ENCODE measurements at places on chromosomes 4 and X. TPM values are rescaled to one million over a fixed set of nuclear protein-coding genes. Genes with fewer than 3 reads are reported as not detected.

DNA sequence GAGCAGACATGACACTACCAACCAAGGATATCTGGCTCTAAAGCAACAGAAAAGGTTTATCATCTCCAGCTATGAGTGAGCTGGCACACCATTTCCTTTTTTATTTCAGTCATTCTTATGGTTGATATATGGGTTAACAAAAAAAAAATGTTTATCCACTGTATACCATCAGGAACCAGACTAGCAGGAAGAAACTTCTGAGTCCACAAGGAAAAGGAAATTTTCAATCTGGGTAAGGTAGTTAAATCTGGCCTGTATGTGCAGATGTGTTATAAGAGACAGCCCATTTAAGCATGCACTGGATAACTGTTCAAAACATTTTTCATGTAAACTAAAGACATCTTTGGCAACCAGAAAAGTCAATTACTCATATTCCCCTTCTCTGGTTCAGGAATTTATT, 35.0 kb downstream of the AMMECR1 start:
- no peak for DNase-seq

DNA sequence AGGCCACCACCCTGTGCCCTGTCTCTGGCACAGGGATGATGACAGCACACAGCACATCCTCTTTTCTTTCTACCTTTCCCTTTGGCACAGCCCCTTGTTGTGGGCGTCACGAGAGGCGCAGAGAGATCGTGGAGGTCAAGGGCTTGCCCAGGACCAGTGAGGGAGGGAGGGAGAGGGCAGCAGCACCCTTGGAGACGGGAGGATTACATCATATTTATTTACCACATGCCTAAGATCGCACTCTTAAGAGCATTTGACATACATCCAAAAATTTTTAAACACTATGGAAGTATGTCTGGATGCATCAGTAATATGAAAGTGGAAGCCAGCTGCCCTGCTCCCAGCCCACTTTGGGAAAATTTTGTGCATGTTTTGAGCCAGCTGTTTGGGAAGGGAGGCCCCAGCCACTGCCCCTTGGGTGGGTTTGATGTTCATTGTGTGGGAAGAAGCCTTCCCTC, 12.7 kb downstream of the WFS1 start:
- no peak for DNase-seq

DNA sequence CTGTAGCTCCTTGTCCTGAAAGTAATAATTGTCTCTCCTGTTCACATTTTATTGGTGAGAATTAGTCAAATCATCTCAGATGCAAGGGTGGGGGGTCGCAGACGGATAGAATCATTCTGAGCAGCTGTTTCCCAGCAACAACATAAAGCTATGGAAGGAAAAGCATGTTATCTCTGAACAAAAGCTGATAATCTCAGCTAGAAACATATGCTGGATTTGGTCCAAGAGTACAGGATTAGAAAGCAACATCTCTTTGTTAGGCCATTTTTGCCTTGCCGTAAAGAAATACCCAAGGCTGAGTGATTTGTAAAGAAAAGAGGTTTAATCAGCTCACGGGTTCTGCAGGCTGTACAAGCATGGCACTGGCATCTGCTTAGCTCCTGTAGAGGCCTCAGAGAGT, 472.8 kb upstream of the BOD1L1 start:
- DNase-seq: no peak

DNA sequence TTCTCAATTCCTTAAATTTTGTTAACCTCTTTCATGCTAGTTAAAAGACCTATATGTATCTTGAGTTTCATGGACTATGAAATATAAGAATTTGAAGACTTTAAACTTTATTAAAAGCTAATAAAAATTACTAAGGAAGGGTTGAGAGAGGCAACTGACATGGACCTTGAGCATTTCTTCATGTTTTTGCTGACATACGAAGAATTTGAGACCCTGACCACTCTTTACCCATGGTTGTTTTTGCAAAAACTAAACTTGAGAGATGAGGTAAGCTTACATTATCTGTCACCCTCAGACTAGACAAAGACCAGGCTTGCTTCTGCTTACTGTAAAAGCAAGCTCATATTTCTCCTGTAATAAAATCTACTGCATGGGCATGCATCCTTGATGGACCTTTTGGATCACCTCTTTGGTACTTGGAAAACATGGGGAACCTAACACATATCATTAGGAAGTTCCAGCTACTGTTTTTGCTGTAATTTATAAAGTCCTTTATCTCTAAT, 338.2 kb upstream of the PABPC4L start:
- no peak for DNase-seq

DNA sequence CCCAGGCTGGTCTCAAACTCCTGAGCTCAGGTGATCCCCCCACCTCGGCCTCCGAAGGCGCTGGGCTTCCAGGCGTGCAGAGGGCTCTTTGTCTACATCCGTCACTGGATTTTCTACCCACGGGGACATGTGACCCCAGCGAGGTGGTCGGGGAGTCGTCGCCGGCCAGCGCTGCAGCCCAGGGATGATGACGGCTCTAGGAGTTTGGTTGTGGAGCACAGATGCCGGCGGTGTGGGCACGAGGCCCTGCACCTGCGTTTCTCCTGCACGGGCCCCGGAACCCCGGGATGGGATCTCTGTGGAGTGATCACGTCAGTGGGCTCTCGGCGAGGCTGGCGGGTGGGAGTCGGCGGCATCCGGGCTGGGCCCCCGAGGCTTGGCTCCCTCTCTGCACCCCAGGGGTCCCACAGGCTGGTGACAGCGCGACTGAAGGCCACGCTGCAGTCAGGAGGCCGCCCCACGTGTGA, 9.1 kb upstream of the GTPBP6 start:
- DNase-seq: peak; percentile 77

DNA sequence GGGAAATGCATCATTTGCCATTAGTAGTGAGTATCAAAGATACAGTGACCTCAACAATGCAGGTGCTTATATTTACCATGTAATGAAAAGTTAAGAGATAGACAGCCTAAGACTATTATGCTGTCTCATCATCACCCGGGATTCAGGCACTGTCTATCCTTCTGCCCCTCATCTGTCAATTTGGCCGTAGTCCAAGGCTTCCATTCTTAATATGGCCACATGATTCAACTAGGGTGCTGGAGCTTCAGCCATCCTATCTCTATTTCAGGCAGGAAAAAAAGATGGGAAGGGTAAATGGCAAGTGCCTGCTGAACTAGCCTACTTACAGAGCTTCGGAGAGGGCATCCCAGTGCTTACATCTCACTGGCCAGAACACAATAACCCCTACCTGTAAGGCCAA, 196.7 kb upstream of the LNX1 start:
- no peak for DNase-seq

DNA sequence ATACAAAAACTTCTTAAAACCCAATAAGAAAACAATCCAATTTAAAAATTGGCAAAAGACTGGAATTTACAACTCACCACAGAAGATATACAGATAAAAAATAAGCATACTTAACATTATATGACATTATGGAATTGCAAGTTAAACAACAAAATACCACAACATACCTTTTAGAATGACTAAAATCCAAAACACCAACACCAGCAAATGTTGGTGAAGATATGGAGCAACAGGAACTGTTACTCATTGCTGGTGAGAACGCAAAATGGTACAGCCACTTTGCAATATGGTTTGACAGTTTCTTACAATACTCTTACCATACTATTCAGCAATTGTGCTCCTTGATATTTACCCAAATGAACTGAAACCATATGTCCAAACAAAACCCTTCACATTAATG, 112.4 kb downstream of the ADGRL3 start:
- DNase-seq: no peak

DNA sequence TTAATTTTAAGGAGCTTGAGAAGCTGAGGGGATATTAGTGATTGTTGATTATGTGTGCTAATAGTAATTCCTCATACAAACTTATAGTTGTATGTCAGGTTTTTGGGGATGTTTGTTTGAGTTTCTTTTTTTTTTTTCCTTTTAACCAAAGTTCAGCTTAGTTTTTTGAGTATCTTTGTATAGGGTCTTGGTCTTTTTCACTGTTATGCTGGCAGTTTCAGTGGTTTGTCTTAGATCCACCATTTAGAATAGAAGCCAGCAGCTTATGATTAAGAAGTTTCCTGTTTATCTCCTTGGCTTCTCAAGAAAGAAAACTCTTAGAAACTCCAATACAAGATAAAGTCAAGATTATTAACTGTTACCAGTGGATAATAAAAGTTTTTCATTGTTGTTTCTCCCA, 16.1 kb downstream of the CPEB2 start:
- DNase-seq: no peak

GRCh38 chr4:73866246-73866645, 2.9 kb upstream of the CXCL1 start:
- DNase-seq: no peak

DNA sequence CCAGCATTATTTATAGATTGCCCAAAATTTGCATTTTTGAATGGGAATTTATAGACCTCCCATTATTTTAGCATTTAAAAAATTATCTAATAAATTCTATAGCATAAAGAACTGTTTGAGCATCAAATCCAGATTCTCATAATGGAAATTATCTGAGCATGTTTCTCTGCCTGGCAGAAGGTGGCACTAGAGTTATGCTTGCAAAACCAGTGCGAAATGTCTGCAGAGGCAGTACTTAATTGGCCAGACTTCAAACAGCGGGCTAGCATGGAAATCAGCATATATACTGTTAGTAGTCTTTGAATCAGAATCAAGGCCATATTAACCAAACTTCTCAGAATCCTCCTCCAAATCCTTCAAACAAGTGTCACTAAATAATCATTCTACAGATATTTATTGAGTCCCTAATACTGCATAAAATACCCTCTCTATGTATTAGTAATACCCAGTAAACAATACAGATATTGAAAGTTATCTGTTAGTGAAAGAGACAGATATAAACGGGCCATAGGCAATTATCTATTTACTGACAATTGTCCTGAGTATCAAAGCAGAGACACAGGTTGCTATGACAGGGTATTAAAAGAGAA, 78.7 kb upstream of the DCLK2 start:
- no peak for DNase-seq

GRCh38 chr4:4677556-4678522, 136.0 kb upstream of the STX18 start:
- no peak for DNase-seq

DNA sequence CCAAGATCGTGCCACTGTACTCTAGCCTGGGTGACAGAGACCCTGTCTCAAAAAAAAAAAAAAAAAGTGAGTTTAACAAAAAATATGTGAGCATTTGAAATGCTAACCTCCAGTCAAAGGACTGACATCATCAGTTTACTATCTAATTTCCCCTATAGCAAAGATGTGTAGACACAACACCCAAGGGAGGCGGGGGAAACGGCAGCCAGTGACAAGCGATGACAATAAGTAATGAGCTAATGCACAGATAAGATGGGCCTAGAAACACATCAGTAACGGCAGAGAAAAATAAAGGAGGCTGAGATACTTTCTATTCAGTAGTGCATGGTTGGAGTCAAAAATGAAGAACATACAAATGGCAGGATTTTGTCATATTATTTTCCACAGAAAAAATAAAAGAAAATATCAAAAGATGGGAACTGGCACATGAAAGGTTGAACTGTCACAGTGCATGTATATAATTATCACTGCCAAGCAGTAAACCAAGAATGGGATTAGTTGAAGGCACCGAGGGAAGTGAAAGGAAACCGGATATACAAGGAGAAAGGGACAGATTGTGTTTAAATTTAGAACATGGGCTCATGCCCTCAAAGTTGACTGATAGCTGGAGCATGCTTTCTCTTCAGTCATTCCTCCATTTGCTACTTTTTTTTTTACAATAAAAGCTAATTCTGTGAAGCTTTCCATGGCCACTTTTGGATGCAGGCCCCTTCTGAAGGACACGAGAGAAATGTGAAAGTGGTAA, 41.8 kb downstream of the IGFBP7 start:
- no peak for DNase-seq

GRCh38 chrX:133838761-133839676, 146.4 kb downstream of the GPC3 start:
- DNase-seq: no peak

DNA sequence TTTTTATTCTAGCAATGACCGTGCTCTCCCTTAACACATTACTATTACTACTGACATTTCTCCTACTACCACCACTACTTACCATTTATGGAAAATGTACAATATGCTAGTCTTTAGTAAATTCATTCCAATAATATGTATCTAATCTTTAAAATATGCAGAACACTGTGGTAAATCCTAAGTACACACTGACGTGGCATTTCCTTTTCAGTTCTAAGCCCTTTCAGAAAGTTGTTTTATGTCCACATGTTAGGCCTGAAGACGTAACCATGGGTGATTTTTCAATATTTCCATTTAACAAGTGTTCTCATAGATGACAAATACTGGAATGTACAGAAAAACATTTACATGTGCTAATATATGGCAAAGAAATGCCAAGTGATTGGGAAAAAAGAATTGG, 268.6 kb upstream of the SLIT2 start:
- no peak for DNase-seq

GRCh38 chr4:16289897-16290554, 63.8 kb upstream of the TAPT1 start:
- DNase-seq: no peak

DNA sequence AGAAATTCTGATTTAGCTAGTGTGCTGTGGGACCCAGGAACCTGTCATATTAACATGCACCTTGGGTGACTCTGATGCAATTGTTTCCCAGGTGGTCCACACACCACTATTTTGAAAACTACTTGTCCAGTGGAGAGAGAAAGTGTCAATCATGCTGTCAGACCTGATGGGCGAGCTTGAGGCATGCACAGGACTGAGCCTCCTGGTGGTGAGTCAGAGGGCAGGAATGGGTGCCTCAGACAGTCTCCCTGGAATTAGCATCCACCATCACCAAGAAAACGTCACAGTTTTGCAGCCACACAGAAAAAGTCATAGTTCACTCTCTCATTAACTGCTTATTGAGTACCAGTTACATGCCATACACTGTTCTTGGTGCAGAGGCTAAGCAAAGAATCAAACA, 181.8 kb upstream of the MAOA start:
- DNase-seq: no peak

Gene SAP30
- 14.9 TPM for total RNA-seq

Gene PLAC1
- total RNA-seq: not detected

Gene TRIML1
- total RNA-seq: not detected

Gene CYBB
- 2.7 TPM for total RNA-seq

Gene CXCL6
- not detected for total RNA-seq

Gene BEX4
- total RNA-seq: 19.9 TPM

Gene ARHGEF9
- 34.3 TPM for total RNA-seq

Gene CCDC110
- total RNA-seq: 0.60 TPM

Gene PPP2R2C
- total RNA-seq: 81.5 TPM

Gene PDZD4
- 2.0 TPM for total RNA-seq

Gene RAB33A
- not detected for total RNA-seq

Gene ODAPH
- not detected for total RNA-seq

Gene AR
- 11.3 TPM for total RNA-seq

Gene DUSP21
- not detected for total RNA-seq

Gene AFF2
- total RNA-seq: 0.95 TPM

Gene TBX22
- total RNA-seq: not detected

Gene TMPRSS11E
- 18.2 TPM for total RNA-seq

Gene ADGRG2
- 0.44 TPM for total RNA-seq

Gene GSPT2
- total RNA-seq: 2.8 TPM

Gene MTMR8
- 2.3 TPM for total RNA-seq

Gene PAGE2B
- total RNA-seq: not detected

Measured in suprapubic skin (tissue), 4 donors.